ENCODE measurements at places on chromosomes 11 and 22. TPM values are rescaled to one million over a fixed set of nuclear protein-coding genes. Genes with fewer than 3 reads are reported as not detected.

RBX1 gene
- 52.9 TPM for total RNA-seq

KRTAP5-1 gene
- total RNA-seq = not detected

FXYD6 gene
- 0.48 TPM for total RNA-seq

PIWIL4 gene
- 0.26 TPM for total RNA-seq

STK33 gene
- total RNA-seq = 5.8 TPM

SLC22A8 gene
- not detected for total RNA-seq

MOGAT2 gene
- total RNA-seq = not detected

IL10RA gene
- not detected for total RNA-seq

GLYAT gene
- total RNA-seq = not detected

DBX1 gene
- not detected for total RNA-seq

CDCA5 gene
- total RNA-seq = 97.8 TPM

CCDC89 gene
- 0.28 TPM for total RNA-seq

MAPK8IP1 gene
- total RNA-seq = 18.8 TPM

FOLH1 gene
- not detected for total RNA-seq

SLC37A2 gene
- 24.0 TPM for total RNA-seq

LYVE1 gene
- total RNA-seq = not detected

OR51D1 gene
- not detected for total RNA-seq

RAG2 gene
- not detected for total RNA-seq

PDGFD gene
- 6.1 TPM for total RNA-seq

OR8D1 gene
- total RNA-seq = not detected

MOV10L1 gene
- not detected for total RNA-seq

LGALS12 gene
- not detected for total RNA-seq

CASP5 gene
- total RNA-seq = not detected

DEPDC7 gene
- total RNA-seq = 1.2 TPM

TTC38 gene
- total RNA-seq = 15.2 TPM

MS4A7 gene
- not detected for total RNA-seq

PISD gene
- 46.8 TPM for total RNA-seq
